Stimulated activated CD8-positive, alpha-beta memory T cell treated with anti-CD3 and anti-CD28 coated beads, Interleukin-15, amount 100 ng/mL, for 1 hour (primary cell): ENCODE measurements at places on chromosomes 4 and X.

DNA sequence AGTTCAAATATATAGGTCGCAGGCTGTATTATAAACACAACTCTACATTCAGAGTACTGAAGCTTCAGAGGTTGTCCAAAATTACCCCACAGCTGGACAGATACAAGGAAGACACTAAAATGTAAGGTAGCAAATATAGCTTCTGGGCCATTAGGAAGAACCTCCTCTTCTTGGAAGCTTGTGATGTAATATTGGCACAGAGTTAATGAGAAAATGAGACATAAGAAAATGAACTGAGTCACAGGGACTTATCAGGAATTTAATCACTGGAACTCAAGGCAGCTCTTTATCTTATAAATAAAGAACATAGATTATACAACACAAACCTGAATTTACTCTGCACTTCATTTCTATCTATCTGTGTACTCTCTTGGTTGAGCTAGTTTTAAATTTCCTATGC lies 344.7 kb downstream of the PCDH10 start:
- no peak for DNase-seq

DNA sequence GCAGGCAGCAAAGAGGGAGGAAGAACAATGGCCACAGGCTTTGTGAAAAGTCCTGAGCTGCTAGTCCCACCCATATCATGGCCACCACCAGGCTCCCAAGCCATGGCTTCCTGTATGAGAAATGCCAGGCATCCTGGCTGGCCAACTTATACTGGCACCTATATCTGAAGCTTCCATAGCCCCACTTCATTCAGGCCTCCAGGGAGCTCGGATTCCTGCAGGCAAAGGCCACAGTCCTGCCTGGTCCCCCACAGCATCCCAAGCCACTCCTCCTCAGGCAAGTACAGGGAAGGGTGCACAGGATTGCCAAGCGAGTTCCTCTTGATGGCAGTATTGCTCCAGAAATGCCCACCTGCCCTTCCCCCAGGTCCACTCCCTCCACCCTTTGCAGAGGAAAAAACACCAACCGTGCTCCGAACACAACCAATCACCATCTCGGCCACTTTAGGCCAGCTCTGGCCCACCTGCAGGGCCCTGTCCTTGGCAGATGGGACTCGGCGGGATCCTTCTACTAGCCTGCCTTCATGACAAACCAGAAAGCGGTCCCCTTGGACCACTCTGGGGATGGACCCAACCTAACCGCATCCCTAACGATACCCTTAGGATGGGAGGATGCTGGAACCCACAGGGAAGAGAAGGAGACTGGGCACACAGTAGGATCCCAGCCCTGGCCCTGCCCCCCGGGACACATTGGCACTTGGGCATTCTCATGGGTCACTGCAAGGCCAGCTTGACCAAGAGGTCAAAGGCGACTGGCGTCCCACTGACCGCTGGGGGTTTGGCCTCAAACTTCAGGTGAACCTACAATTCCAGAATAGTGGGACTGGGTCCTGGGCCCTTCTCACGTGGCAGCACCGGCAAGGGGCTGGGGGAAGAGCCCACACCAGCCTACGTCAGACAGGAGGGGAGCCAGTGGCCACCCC lies 220.4 kb upstream of the AGTR2 start:
- no peak for DNase-seq

DNA sequence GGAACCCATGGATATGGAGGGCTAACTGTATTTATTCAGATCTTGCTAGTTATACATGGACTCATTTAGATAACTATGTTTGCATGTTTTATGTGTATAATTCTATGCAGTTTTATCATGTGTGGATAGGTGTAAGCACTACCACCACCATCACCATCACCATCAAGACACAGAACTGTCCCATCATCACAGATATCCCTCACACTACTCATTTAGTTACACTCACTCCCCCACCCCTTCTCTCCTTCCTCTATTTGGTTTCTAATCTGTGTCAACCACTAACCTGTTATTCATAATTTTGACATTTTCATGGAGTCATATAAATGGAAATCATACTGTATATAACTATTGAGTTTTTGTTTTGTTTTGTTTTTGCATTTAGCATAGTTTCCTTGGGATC lies 43.7 kb downstream of the STAG2 start:
- no peak for DNase-seq

GRCh38 chr4:156598138-156598681 lies 373.4 kb downstream of the PDGFC start:
- DNase-seq, result no peak

DNA sequence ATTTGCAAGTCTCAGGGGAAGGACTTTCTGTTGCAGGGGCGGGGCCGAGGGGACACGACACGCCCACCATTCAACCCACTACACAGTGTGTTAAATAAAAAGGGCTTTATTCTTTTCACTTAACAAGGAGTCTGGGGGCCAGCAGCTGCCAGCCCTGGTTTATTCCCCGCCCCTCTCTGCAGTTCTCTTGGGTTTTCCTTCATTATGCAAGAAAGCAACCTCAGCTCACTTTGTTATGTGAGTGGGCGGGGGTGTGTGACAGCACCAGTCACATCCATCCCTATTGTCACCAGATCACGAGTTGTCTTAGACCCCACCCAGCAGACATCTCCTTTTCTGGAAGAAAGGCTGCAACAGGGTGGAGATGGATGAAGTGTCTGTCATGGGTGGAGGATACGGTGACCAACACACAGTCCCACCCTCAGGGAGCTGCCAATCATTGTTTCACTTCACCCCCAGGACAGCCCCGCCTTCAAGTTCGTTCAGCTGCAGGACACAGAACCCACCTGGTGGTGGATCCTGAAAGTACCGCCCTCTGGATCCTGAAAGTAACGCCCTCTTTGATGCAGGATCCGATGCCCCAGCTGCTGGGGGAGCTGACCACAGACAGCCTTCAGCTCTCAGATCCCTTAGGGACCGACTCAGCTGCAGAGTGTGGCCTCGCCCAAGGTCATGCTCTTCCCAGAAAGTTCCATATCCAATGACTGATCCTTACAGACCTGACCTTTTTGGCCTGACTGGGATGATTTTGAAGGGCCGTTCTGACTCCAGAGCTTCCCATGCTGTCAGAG lies 79.6 kb downstream of the SMIM20 start:
- DNase-seq, result no peak

- DNase-seq, result no peak
Measured at GRCh38 chr4:1940566-1940965, 68.2 kb downstream of the NELFA start.

DNA sequence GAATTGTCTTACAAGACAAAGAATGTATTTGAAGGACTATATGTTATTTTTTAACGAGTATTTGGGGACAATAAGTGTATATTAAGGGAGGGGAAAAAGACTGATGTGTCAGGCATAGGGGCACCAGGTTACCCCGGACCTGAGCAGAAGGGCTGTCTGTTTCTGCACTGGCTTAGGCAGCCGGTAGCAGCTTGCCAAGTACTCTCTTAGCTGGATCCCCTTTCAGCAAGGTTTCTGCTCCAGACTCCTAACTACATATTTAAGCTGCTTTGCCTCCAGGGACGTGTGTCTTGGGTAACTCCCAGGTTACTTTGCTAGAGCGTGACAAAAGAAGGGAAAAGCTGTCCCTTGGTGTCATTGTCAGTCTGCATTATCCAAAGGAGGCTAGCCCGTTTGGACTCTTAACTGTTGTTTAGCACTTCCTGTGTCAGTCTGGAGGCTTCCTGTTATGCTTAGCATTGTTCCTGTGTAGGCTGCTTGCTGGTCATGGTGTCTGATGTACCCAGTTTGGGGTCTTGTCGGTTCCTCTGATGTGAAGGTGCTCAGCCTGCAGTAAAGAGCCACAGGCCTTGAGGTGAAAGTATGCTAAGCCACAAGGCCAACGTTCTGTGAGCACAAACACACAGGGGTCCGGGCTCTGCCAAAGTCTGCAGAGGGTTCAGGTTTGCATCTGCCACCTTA lies 11.6 kb downstream of the CXCR3 start:
- DNase-seq, result no peak

DNA sequence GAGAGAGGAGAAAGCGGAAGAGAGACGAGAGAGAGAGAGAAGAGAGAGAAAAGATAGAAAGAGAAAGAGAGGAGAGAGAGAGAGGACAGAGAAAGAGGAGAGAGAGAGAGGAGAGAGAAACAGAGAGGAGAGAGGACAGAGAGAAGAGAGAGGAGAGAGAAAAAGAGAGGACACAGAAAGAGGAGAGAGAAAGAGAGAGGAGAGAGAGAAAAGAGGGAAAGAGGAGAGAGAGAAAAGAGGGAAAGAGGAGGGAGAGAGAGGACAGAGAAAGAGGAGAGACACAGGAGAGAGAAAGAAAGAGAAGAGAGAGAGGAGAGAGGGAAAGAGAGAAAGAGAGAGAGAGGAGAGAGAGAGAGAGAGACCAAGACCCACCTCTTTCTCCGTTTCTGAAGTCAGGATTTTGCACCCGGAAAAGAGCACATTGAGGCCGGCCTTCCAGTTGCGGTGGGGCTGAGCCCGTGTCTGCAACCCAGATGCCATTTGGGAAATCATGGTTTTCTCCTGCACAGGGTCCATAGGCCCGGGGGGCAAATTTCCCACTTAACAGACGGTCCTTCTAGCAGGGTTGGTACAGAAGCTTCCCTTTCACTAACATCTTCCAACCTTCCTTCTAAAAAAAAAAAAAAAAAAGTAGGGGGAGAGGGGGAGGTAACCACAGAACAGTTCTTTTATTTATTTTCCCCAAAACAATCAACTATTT lies 60.9 kb downstream of the CRLF2 start:
- no peak for DNase-seq

DNA sequence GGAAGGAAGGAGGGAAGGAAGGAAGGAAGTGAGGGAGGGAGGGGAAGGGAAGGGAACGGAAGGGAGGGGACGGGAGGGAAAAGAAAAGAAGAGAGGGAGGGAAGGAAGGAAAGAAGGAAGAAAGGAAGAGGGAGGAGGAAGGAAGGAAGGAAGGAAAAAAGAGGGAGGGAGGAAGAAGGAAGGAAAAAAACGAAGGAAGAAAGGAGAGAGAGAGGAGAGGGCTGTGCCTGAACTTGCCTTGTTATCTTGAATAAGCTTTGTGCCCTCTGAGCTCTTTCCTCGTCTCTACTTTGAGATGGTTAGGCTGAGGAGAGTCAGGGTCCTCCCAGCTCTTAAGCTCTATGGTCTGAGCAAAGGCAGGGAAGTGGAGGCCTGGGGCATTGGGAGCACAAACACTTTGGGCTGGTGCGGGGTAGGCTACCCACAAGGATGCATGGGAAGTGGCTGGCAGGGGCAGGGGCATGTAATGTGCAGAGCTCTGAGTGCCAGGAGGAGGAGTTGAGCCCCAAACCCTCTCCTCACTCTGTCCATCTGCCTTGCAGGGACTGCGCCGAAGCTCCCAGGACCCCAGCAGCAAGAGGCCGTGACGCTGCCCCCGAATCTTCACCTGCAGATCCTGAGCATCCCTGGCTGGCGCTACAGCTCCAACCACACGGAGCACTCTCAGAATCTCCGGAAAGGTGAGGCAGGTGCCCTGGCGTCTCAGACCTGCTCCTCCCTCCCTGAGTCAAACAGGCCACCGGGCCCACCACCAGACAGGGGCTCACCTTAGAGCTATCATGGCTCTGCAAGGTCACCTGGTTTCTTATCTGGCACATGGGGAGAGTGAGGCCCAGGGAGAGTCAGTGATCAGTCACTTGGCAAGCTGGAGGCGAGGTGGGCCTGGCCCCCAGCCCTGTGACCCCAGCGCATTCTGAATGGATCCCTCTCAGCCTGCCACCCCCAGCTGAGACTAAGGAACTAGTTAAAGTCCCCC lies 26.5 kb upstream of the MRFAP1 start:
- DNase-seq, result no peak

DNA sequence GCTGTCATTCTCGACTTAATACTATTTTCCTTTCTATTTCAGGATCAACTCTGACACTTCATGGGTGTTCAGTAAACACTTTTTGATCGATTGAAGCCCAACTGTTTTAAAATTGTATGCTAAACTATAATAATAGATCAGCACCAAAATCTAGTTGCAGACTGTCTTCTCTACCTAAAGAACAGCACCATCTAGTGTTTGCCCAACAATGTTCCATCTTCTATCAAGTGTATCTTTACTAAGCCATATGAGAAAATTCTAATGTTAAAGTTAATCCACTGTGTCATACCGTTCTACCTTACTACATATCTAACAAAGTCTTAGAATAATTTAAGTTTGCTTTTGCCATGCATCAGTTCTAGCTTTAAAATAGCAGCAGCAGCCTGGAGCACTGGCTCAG lies 113.0 kb upstream of the PRDX4 start:
- DNase-seq, result no peak

- DNase-seq, result no peak
Measured at GRCh38 chr4:181345931-181346330, 897.3 kb upstream of the TENM3 start.

DNA sequence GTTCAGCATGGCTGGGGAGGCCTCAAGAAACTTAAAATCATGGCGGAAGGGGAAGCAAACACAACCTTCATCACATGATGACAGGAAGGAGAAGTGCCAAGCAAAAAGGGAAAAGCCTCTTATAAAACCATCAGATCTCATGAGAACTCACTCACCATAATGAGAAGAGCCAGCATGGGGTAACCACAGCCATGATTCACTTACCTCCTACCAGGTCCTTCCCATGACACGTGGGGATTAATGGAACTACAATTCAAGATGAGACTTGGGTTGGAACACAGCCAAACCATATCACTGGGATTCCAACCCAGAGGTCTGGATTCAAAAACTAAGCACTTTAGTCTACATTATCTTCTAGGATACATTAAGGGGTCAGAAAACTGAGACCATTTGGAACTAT lies 609.6 kb upstream of the SPANXN1 start:
- DNase-seq, result no peak

GRCh38 chr4:56209767-56210166 lies 177.5 kb downstream of the AASDH start:
- no peak for DNase-seq

GRCh38 chrX:40394302-40394701 lies 186.5 kb upstream of the ATP6AP2 start:
- DNase-seq, result no peak

DNA sequence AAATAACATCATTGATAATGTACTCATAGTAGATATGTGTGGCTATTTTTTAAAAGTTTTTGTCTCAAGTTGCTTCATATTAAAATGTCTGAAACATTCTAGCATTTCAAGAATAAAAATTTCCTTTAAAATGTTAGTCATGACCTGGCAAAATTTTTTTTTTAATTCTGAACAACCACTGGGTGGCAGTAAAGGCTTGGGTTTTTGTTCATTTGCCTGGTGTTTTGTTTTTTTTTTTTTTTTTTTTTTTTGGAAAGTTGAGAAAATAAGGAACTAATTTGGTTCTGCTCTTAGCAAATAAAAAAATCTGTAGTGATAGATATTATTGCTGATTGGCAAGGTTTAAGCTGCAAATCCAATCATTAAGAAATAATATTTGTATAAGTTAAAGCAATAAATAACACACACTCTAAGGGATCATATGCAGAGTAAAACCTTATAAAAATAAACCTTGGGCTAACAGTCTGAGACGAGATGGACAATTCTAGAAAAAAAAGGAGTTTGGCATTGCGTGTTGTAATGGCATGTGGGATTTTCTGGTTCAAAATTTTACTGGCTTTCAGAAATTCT lies 81.4 kb downstream of the CEP44 start:
- no peak for DNase-seq

GRCh38 chr4:94036964-94037363 lies 170.7 kb upstream of the SMARCAD1 start:
- DNase-seq, result no peak
